Activated CD8-positive, alpha-beta memory T cell treated with anti-CD3 and anti-CD28 coated beads for 1 hour (primary cell): ENCODE measurements at places on chromosomes 2 and 18.

DNA sequence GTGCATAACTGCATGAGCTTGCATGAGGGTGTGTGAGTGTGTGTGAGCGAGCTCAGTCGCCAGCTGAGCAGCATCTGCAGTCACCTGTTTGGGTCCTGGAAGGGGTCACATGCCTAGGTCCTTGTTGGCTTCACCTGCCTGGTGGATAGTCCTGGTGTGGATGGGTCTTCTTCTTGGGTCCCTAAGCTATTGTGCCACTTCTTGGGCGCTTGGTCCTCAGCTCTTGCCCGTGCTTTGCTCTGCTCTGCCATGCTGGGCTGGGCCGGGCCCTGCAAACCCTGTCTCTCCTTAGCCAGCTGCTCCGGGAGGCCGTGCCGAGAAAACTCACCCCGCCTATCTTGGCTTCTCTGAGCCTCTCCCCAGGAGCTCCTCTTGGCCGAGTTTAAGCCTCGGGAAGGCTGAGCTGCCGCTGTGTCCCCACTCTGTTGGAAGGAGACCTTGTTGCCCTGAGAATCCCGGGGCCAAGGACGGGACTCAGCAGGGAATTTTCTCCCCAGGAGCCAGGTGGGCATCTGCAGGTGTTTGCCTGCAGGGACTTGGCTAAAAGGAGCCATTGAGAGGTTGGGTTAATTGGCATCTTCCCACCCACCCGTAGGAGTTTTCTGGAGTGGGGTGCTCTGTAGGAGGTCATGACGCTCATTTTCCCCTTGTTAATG is 300.8 kb downstream of the NDUFA10 start:
- no peak for DNase-seq

DNA sequence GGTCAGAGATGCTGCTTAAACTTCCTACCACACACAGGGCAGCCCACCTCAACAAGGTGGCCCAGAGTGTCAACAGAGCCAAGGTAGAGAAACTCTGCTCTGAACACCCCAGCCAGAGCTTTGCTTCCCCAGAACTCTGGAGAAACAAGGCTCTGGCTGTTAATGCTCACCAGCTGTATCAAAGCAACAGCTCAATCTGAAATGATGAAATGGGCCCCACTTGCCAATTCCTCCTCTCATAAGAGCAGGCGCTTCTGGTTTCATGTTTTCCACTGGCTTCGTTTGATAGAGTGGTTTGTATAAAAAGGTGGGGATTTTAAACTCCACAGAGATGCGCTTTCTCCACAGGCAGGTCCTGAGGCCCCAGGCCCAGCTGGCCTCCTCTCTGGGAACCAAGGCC is 60.9 kb upstream of the TFCP2L1 start:
- no peak for DNase-seq

GRCh38 chr18:30342675-30343074 is 699.9 kb downstream of the DSC3 start:
- DNase-seq: no peak

GRCh38 chr2:196239622-196240587 is 68.5 kb upstream of the STK17B start:
- peak; percentile 58 for DNase-seq

DNA sequence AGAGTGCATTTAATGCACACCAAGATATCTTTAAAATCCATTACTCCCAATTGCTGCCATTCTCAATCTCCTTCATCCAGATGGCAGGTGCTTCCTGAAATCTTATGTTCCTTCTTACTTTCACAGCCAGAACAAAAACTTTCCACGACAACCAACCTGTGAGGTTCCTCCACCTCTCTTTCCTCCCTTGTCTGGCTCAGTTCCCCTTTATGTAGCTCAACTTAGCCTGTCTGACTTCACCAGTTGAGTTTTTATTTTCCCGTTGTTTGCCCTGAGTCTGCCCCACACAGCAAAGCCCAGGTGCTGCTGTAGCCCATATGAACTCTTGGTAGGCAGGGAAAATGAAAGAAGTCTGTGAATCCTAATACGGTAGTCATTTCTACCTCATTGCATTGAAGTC is 112.5 kb downstream of the MREG start:
- DNase-seq: no peak

DNA sequence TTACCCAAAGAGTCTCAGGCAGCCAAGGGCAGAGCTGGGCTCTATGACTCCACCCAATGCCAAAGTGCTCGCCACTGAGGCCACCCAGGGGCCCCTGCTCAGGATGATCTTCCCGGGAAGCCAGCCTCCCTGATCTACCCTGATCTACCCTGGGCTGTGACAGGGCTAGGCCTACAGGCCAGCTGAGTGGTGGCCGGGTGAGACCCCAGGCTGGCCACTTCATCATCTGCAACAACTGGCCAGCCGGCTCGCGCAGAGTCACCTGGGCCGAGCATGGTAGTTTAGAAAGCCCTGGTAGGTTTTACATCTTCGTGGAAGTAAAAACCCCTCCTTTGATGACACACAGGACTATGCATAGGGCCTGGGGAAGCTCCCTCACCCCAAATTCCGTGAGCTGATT is 276.3 kb downstream of the NDUFA10 start:
- no peak for DNase-seq

- no peak for DNase-seq
Measured at GRCh38 chr2:239729151-239729550, 296.0 kb downstream of the NDUFA10 start.

- no peak for DNase-seq
Measured at GRCh38 chr18:7447318-7448028, 119.6 kb upstream of the PTPRM start.

GRCh38 chr2:205411558-205411957 is 270.7 kb upstream of the NRP2 start:
- DNase-seq: no peak

DNA sequence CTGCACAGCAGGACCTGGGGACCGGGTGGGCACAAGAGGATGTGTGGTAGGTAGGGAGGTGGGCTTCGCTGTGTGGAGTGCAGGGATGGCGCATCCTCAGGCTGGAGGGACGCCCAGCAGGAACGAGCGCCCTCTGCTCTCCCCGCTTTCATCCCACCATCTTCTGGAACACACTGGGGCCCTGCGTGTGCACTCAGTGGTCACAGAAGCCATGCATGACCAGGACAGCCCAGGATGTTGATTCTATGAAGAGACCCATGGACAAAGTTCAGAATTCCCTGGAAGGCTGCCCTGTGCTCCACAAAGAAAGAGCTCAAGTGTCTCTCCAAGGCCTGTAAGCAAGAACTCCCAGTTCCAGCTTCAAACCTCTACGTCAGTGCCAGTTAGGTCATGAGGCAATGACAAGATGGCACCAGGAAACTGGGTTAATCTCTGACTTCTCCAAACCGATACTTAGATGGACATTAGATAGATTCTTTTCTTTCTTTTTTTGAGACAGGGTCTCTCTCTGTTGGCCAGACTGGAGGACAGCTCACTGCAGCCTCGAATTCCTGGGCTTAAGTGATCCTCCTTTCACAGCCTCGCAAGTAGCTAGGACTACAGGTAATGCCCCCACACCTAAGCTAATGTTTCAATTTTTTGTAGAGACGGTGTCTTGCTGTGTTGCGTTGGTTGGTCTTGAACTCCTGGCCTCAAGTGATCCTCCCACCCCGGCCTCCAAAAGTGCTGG is 3.4 kb downstream of the SLC66A2 start:
- DNase-seq: no peak

DNA sequence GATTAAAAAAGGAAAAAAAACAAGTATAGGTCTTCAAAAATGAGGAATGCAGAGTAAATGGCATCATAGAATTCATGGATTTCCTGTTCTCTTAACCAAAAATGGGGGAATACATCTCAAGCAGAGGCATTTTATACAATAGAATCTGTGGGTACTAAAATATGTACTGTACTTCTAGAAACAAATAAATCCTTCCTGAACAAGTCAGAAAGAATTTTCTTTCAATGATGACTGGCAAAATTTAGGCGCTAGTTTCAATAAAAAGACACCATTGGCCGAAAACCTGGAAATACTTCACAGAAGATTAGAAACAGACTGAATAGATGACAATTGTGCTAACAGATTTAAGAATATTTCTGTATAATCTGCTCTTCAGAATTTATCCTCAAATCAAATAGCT is 15.1 kb downstream of the TRAK2 start:
- DNase-seq: no peak

DNA sequence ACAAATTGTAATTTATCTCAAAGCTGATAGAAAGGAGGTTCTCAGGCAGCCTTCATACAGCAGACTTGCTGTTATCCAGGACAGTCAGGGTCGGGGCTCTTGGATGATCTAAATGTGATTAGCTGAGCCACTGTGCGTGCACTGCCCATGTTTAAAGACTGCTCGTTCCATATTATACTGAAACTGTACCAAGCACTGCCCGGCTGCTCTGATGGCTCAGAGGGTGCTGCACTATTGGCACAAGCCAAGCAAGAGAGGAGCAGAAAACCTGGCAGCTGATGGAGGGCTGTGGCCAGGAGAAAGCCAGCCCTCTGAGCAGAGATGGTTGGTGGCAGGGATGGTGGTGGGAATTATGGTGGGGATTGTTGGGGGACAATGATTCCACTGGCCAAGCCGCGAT is 63.4 kb downstream of the COL6A3 start:
- no peak for DNase-seq

GRCh38 chr2:225667445-225667844 is 267.9 kb downstream of the NYAP2 start:
- DNase-seq: no peak

- no peak for DNase-seq
Measured at GRCh38 chr2:235968616-235969324, 199.4 kb downstream of the GBX2 start.

- no peak for DNase-seq
Measured at GRCh38 chr2:230224458-230224857, 1.1 kb upstream of the SP140 start.

GRCh38 chr2:154623819-154624218 is 74.7 kb upstream of the KCNJ3 start:
- DNase-seq: no peak

DNA sequence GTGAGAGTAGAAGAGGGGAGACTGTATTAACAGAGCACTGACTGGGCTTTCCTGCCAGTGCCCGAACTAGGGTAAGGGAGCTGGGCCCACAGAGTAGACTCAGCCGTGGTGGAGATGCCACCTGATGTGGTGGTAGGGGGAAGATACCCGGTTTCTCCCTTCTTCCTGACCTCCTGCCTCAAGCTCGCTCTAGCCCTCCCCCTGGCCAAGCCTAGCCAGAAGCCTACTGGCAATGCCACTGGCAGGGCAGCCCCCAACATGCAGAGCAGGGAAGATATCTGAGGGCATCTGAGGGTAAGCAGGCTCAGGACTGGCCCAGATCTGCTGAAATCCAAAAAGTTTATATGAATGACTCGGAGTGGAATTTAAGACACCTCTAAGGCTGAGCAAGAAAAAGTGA is 162.6 kb upstream of the SMAD2 start:
- no peak for DNase-seq

GRCh38 chr2:160498137-160498536 is 4.5 kb upstream of the RBMS1 start:
- no peak for DNase-seq

- DNase-seq: no peak
Measured at GRCh38 chr2:228535396-228535795, 353.9 kb upstream of the SPHKAP start.

- no peak for DNase-seq
Measured at GRCh38 chr2:114784890-114785583, 342.6 kb downstream of the DPP10 start.
